ENCODE measurements at places on chromosomes 5 and 9.

GRCh38 chr5:62328772-62329491 lies 22.9 kb downstream of the KIF2A start:
- no peak for DNase-seq

DNA sequence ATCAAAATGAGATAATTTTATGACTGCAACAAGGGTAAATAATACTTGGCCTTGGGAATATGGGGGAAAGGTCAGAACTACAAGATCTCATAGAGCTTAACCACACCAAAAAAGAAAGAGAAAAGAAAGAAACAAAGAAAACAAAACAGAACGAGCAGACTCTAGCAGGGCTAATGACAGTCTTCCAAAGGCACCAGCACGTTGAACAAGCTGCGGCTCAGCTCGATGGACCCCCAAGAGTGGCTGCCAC lies 689 bp downstream of the AK3 start:
- DNase-seq, result no peak

DNA sequence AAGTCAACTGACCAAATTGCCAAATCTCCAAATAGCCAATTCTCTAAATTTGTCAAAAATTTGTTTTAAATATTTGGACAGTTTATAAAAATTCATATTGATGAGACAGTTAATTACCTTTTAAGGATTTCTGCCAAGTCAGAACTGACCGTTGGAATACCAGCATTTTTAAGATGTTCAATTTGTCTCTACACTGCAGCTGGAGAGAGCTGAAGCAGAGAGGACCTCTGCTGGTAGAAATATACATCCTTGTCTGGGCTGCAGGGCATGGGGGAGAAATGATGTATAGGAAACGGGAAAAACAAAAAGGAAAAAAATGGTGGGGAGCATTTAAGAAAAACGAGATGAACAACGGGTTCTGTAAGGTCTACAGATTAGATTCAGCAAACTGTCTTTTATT lies 16.8 kb downstream of the NR6A1 start:
- DNase-seq, result no peak

DNA sequence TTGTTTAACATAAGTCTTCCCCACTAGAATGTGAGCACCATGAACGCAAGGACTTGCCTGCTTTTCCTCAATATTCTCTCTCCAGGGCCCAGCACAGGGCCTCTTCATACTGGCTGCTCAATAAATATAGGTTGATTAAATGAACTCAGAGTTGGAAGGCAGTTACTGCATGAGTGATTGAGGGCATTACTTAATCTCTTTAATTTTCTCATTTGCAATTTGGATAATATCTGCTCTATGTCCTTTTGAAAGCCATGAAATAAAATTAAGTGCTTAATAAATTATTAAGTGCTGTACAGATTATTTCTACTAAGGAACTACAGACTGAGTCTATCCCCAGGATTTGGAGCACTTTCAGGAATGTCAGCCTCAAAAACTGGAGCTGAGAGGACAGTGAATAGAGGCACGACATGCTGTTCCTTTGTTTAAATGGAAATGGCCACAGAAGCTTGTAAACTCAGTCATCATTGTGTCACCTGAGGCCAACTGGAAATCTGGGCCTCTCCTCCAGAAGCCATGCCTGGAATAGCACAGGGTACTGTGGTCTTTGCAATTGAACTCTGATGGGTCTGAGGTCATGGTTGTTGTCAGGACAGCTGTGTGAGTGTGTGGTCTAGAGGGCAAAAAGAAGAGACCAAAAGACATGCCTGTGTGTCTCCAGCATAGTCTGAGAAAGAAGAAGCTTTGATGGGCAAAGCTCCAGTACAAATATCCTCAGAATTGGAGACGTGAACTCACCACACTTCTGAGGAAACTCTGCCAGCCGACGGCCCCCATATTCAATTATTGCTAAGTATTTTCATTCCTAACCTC lies 86.1 kb downstream of the SH3TC2 start:
- DNase-seq, result no peak

GRCh38 chr5:150291388-150292385 lies 2.1 kb upstream of the CAMK2A start:
- no peak for DNase-seq

- no peak for DNase-seq
These were observed 71.7 kb upstream of the TBCA start for GRCh38 chr5:77847814-77848290.

Data from activated T-cell treated with anti-CD3 and anti-CD28 coated beads for 48 hours (primary cell).